ENCODE measurements at places on chromosomes 12 and 14.

DNA sequence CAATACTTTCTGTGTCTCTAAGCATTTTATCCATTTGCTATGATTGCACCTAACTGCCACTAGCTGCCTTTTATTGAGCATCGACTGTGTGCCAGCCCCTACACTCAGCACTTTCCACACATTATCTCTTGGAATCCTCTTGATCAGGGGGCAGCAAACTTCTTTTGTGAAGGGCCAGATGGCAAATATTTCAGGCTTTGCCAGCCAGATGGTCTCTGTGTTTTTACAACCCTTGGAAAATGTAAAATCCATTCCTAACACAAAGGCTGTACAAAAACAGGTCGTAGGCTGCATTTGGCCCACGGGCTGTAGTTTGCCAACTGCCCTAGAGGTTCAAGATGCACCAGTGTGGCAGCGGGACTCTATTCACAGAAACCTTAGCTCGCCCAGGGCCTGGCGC is 19.5 kb downstream of the FOXN4 start:
- no peak for DNase-seq

GRCh38 chr12:82832981-82833380 is 146.3 kb downstream of the TMTC2 start:
- DNase-seq = no peak

- no peak for DNase-seq
These were observed 16.7 kb upstream of the TMEM106C start for GRCh38 chr12:47946413-47947323.

DNA sequence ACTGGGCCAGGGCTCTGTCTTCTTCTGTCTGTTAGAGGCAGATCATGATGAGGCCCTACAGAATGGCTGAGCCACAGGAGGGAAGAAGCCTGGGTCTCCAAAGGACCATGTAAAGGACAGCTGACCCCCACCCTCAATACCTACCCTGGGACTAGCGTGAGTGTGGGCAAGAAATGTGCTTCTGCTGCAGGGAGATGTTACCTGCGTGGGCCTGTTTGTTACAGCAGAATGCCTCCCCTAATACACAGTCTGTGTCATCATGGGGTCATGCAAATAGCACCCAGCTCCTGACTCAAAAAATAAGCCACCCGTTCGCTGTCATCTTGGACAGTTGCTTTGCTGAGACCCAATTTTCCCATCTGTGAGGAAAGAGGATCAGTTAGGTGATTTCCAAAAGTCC is 90.6 kb downstream of the CALM1 start:
- no peak for DNase-seq

DNA sequence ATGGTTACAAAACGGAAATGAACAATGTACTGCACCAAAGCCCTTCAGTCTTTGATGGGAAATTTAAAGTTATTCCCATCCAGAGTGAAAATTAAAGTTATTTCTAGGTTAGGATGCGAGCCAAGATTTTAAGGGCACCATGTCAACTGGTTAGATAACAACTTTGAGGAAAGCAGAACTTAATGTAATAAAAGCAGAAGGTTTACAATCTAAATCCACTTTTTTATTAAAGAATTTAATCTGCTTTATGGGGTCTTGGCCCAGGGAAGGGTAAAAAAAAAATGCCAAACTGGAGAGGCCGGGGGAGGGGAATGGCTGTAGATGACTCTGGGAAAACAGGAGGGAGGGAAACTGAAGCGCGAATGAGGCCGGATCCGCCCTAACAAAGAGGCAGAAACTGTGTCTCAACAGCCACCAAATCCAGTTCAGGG is 108.2 kb upstream of the ATF7IP start:
- no peak for DNase-seq

GRCh38 chr14:43001731-43002130 is 1395.1 kb downstream of the LRFN5 start:
- DNase-seq = no peak

DNA sequence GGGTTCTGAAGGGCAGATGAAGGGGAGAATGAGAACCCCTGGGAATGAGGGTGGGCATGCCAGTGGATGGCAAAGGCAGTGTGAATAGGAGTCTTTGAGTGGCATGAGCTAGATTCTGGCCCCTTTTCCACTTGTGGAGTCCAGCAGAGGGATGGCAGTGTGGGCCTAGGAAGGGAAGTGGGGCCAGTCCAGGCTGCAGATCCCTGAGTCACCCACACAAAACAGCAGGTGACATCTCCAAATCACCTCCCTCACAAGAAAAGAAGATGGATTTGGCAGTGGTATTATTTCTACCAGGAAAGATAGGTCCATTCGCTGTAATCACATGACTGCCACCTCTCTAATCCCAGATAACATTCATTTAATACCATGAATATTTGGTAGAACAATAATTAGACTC is 151.3 kb downstream of the TTC7B start:
- DNase-seq = no peak

- DNase-seq = no peak
These were observed 64.5 kb upstream of the STK38L start for GRCh38 chr12:27179400-27180214.
